Thyroid gland (tissue), 4 donors: ENCODE measurements at places on chromosomes 6 and 20. TPM values are rescaled to one million over a fixed set of nuclear protein-coding genes. Genes with fewer than 3 reads are reported as not detected.

The HLA-DQA1 gene
- total RNA-seq, result 1.7 TPM

The OR14J1 gene
- not detected for total RNA-seq

The SEC63 gene
- 85.1 TPM for total RNA-seq

The MAP3K4 gene
- 39.0 TPM for total RNA-seq

The ZDHHC14 gene
- 9.9 TPM for total RNA-seq

The RAET1G gene
- total RNA-seq, result not detected

The LRRC1 gene
- 52.4 TPM for total RNA-seq

DNA sequence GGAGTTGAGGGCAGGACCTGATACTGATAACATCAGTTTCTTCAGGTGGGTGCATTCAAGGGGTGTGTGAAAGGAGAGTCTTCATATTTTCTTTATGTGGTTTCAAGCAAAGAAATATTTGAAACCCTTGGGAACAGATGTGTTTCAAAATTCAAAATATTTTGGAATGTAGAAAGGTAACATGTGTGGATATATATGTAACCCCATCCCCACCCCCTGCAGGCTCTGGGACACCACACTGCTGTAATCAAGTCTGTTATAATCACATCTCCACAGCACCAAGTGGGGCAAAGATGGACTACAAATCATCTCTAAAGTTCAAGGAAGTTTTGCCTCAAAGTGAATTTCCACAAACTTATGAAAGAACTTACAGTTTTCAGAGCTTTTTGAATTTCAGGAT is 41.1 kb downstream of the CLIC5 start:
- no peaks in the 10 kb centered on the region for H3K36me3 ChIP-seq
- H3K4me1 ChIP-seq, result peaks cover 23% of the 10 kb centered on the region
- no peak overlapping the region for H3K27ac ChIP-seq
- no peaks in the 10 kb centered on the region for H3K27me3 ChIP-seq

- H3K4me1 ChIP-seq, result no peaks in the 10 kb centered on the region
- no peak for DNase-seq
- H3K27ac ChIP-seq, result no peak overlapping the region
- H3K36me3 ChIP-seq, result no peaks in the 10 kb centered on the region
- H3K4me3 ChIP-seq, result no peak overlapping the region
Measured at GRCh38 chr6:64926051-64926450, 781.0 kb downstream of the EYS start.

GRCh38 chr20:63330940-63331339 is 30.2 kb downstream of the CHRNA4 start:
- DNase-seq, result peak; percentile 85
- H3K27ac ChIP-seq, result peak overlapping the region; percentile 53
- H3K4me1 ChIP-seq, result peaks cover 18% of the 10 kb centered on the region
- H3K27me3 ChIP-seq, result no peaks in the 10 kb centered on the region
- no peak overlapping the region for H3K4me3 ChIP-seq
- no peaks in the 10 kb centered on the region for H3K36me3 ChIP-seq

GRCh38 chr20:29313481-29313880 is 1944.0 kb upstream of the DEFB115 start:
- no peaks in the 10 kb centered on the region for H3K4me1 ChIP-seq
- DNase-seq, result no peak
- no peaks in the 10 kb centered on the region for H3K36me3 ChIP-seq
- H3K4me3 ChIP-seq, result no peak overlapping the region
- H3K27ac ChIP-seq, result no peak overlapping the region
- no peaks in the 10 kb centered on the region for H3K27me3 ChIP-seq

DNA sequence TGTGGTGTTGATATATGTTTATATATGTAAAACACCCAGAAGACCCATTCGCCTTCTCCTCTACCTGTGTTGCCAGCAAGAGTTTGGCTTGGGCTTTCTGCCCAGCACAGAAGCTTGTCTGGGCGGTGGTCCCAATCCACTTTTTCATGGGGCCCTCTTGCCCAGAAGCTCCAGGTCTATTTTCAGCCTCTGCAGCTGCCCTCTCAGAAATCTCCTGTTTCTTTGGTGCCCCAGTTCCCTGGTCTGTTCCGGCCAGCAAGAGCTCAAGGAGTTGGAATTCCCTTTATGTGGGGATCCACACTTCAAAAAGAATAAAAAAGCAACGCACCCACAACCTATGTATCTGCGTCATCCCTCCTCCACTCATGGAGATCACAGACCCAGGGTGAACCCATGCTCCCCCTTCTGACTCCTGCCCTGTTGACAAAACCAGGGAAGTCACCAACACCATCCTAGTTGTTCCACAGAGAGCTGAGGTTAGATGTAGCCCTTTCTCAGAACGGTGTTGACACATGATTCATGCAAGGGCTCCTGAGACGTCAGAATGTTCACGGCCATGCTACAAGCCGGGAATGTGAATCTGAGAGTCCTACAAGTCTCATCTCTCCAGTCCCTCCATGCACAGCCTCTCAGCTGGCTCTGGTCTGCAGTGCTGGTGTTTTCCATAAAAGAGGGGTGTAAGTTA is 156.8 kb upstream of the RIN2 start:
- no peak overlapping the region for H3K4me3 ChIP-seq
- H3K4me1 ChIP-seq, result no peaks in the 10 kb centered on the region
- H3K36me3 ChIP-seq, result no peaks in the 10 kb centered on the region
- no peaks in the 10 kb centered on the region for H3K27me3 ChIP-seq

DNA sequence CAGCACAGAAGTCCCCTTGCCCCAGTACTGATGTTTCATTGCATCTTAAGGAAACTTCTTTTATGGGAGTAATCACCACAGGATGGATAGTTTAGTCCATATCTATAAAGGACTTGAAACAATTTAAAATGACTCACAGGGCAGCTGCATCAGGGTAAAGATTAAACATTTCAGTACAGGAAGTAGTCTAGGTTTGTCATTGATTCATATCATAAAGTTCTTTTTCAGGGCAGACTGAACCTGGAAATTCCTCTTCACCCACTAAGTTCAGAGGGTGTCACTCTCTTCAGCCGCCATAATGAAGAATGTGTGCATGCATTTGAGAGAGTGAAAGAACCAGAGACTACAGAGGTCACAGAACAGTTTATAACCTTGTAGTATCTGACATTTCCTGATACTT is 296.3 kb upstream of the JAG1 start:
- no peaks in the 10 kb centered on the region for H3K36me3 ChIP-seq
- no peaks in the 10 kb centered on the region for H3K4me1 ChIP-seq

DNA sequence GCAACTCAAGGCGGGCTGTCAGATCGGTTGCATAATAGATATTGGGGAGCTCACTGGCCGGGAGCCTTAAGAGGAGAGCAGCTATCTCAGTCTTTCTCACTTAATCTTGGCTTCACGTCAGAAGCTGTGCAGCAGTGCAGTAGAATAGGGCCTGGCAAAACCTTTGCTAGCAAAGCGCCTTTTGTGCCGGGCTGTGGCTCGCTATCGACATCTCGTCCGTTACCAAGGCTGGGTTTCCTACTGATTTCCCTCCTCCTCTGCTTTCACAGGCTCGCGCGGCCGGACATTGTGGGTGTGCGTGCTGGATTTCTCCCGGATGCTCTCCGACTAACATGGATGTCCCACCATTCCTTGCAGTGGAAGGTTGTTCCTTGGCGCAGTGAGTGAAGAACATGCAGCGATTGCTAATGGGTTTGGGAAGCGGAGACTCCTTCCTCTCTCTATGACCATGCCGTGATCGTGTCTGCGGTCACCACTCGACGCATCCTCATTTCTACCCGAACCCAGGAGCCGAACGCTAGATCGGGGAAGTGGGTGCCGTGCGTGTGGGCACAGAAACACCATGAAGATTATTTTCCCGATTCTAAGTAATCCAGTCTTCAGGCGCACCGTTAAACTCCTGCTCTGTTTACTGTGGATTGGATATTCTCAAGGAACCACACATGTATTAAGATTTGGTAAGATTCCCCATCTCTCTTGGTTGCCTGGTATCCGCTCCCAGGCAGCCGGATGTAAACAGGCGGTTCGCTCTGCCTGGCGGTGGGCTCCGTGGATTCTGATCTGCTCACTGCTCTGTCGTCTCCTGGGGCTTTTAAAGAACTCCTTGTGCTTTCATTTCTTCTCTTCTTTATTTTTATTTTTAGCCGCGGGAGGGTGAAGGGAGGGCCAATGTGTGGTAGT is 5.5 kb downstream of the GRIK2 start:
- H3K27me3 ChIP-seq, result peaks cover 3% of the 10 kb centered on the region
- no peaks in the 10 kb centered on the region for H3K36me3 ChIP-seq
- no peak for DNase-seq
- no peak overlapping the region for H3K27ac ChIP-seq
- H3K4me1 ChIP-seq, result peaks cover 3% of the 10 kb centered on the region

DNA sequence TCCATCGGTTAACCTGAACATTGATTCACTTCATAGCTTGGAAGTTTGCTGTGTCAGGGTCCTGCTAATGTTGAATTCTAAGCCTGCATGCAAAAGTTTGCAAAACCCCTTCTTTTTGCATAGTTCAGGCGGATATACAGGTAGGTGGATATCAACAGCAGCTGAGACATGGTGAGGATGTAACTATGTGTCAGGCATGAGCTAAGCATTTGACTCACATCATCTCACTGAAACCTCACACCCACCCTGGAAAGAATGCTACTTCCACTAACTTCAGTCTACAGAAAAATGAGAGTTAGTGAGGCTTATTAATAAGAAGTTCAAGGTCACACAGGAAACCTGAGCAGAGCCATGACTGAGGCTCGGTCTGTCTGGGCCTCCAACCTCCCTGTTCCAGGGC is 276.9 kb downstream of the BMP7 start:
- no peaks in the 10 kb centered on the region for H3K36me3 ChIP-seq
- no peak for DNase-seq
- H3K27ac ChIP-seq, result no peak overlapping the region
- H3K4me3 ChIP-seq, result no peak overlapping the region
- H3K4me1 ChIP-seq, result no peaks in the 10 kb centered on the region
